Right renal cortex interstitium (tissue), 3 donors: ENCODE measurements at places on chromosomes 1 and 21.

DNA sequence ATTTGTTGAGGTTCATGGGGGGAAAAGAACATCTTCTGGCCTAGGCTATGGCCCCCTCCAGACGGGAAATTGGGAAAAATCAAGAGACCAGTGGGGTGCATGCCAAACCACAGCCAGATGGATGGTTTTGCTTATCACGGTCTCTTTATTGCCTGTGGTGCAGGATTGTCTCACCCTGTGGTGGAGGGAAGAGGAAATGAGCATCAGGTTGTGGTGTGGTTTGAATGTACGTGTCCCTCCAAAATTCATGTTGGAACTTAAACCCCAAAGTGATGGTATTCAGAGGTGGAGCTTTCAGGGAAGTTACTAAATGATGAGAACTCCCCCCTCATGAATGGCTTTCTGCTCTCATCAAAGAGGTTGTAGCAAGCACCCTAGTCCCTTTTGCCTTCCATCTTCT is 525.7 kb downstream of the NPHP4 start:
- no peak for DNase-seq

DNA sequence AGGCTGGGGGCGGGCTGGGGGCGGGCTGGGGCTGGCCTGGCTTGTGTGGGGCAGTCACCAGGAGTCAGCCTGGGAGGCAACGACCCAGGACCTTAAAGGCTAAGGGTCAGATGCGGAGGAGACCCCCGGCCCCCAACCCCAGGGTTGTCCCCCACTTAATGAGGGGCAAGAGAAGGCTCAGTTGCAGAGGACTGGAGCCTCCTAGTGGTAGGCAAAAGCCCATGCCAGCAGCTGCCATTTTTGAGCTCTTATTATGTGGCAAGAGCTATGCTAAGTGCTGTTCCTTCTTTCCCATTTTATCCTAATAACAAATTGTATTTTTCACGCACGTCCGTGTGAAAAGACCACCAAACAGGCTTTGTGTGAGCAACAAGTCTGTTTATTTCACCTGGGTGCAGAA is 8.0 kb downstream of the KIAA1614 start:
- DNase-seq: no peak

DNA sequence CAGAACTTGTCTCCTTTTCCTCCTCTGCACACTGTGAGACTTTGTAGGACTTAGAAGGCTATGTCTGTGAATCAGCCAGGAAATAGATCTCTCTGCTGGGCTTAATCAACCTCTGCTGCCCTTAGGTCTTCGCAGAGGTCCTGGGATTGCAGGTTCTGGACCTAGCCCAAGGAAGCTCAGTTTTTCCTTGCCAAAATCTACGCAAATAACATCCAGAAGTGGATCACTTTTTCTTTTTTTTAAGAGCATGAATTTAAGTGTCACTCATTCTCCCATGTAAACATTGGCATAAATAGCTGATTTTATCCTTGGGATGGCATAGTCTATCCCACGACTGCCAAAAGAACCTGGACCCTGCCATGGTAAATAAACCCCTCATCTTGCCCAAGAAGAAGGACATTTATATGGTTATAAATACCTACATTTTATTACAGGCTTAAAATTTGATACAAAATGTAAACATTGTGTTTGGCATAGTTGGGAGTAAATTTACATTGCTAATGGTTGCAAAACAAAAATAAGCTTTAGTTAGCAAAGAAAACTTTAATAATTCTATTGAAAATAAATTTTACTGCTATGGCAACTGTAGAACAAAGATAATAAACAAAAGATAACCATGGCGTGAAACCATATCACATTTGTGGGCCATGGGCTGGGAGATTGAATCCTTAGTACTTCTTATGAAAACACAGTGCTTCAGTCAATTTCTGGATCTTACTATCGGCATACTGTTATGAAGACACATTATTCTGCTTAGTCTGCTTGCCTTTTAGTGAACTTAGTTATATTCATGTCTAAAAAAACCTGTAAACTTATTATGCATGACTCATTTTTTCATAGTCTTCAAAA is 24.5 kb upstream of the DISC1 start:
- DNase-seq: no peak

DNA sequence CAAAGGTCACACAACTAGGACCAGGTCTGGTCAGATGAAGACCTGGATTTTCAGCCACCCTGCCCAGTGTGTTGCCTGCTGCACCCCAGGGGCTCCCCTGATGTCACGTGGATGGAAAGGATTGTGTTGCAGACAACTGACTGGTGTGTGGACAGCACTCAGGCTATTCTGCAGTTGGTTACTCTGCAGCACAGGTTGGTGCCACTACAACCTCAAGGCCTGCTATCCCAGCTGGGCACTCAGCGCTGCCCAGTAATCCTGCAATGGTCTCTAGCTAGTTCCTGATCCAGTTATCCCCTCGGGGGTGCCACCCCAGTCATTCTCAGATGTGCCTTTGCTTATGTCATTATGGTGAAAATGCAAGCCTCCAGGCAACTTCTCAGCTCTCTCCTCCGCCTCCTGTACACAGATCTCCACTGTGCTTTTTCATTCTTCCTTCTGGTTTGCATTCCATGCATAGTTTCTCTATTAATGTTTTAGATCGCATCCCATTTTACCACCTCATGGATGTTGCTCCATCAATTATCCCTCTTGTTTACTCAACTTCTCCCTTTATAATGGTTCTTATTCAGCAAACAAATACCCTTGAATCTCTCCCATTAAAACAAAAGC is 503.2 kb upstream of the CAMK1G start:
- DNase-seq: no peak

GRCh38 chr21:42163511-42163863 is 55.5 kb upstream of the ABCG1 start:
- no peak for DNase-seq

DNA sequence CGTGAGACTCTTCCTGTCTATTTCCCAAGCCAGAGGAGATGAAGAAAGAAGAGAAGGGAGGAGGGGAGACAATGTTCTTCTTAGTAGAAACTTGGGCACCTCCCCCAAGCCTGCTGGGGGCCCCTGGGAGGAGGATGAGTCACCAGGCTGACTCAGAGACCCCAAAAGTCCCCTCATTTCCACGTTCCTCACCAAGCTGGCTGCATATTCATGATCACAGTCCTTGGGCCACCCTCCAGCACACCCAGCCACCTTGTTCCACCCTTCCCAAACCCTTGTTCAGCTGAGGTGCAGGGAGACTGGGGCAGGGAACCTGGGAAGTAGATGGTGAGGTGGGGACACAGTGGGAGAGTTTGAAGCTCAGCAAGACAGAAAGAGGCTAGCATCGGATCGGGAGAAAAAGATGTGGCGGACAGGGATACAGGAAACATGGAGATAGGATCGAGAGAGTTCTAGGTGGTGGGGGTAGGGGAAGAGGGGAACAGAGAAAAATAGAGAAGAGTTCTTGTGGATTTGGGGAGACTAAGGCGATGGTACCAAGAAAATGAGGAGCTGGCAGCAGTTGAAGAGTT is 712 bp downstream of the RAB13 start:
- no peak for DNase-seq

DNA sequence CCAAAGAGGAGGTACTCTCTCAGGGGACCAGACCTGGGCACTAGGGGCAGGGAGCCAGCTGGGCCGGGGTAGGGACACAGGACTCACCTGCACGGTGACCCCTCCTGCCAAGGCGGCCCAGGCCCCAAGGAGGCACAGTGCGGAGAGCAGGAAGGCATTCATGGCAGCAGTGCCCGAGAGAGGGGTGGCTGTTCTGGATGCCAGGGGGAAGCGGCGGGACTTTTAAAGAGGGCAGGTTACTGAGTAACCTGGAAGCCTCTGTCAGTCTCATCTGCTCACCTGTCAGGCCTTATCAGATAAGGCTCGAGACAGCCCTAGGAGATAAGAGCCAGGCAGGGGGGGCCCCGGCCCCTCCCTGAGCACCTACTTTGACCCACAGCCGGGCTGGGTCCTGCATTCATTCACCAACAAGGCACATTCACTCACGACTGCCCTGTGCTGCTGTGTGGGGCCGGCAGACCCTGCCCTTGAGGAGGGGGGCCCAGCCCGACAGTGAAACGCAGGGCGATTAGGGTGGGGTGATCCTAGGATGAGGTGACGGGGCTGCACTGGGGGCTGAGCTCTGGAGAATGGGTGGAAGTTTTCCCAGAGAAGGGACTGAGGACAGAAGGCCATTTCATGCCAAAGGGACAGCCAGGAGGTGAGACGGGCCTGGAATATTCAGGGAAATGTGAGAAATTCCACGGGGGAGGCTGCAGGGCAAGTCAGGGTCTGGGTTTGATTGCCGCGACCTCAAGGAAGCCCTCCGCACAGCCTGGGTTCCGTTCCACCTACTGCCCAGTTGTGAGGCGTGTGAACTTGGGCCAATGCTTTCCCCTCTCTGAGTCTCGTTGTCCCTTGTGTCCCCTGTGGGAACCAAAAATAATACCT is at the start of gene GUCA2A:
Gene GUCA2A, minus strand, starts transcription at position 195 of the 870 bp plus-strand sequence. Its CDS starts 33 bp downstream, at position 162.
- DNase-seq: no peak

DNA sequence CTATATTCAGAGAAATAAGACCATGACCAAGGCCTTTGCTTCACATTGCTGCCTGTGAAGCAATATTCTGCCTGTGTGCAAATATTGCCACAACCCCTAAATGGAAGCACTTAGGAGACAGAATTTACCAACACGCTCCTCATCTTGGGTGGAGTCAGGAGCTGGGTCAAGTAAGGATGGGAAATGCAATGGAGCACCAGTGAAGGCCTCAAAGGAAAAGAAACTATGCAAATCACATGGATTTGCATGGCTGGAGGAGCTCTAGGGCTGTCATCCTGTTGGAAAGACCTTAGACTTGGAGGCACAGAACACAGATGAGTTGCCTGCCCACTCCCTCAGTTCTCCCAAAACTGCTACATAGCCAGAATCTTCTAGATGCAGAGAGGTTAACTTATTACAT is 435.5 kb downstream of the SIPA1L2 start:
- DNase-seq: no peak

DNA sequence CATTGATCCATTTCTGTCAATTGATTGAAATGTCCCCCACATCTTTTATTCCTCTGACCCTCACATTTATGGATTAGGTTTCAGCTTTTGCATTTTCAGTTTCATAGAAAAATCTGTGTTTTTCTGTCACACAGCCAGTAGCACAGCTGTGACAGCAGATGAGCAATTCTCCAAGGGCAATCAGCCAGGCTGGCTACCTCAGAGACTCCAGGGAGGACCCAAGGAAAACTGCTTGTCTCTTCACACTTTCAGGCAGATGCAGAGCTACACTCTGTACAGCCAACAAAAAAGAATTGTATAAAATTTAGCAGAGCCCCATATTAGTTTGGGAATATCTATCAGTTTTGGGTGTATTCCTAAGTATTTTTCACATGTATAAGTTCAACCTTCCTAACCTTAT is 257.2 kb downstream of the LRRC7 start:
- DNase-seq: no peak

DNA sequence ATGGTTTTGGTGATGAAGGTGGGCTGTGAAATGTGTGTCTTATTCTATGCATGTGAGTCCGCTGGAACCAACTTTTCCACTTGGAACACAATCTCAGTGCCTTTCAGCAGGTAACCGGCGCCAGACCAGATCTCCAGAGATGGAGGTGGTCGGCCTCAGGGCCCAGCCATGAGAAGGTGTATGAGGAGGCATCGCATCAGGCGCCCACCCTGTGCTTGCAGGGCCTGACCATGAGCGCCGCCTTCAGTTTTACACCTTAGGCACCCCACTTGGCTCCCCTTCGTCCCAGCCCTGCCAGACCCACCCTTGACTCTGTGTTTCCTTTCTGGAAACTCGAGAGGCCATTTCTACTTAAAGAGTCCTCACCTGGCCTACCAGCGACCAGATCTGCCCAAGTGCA is 48.6 kb upstream of the ATF3 start:
- DNase-seq: no peak

DNA sequence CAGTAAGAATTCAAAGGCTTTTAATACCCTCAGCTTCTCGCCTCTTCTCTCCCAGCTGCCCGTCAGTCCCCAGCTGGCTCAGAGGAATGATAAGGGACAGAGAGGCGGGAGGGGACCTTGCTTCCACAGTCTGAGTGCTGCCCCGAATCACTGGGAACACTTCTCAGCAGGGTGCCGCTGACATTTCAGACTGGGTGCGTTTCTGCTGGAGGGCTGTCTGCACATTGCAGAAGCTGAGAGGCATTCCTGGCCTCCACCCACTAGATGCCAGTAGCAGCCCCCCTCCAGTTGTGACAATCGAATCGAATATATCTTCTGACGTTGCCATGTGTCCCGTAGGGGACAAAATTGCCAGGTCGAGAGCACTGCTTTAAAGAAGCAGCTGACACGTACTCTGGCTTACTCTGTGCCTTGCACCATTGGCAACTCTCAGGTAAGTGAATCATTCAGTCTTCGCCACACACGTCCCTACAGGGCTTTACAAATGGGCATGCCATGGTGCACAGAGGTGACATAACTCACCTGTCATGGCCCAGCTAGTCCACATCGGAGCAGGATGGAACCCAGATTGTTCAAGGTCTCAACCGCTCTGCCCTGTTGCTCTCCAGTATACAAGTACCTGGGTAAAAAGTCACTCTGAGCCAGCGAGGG is 23.9 kb downstream of the CTNNBIP1 start:
- no peak for DNase-seq

DNA sequence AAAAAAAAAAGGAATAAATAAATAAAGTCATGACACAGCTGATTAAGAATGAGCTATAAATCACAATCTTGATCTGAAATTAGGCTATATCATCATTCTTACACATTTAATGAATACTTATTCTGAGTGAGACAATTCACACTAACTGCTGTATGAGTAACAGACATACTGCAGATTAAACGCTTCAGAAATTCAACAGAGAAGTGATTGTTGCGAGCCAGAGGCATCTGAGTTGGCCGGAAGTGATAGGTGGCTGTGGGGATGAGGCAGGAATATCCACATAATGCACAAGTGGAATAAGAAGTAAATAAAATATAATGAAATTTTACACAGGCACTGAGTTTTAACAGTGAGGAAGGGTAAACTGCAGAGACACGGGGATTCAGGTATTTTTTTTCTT is 142.4 kb downstream of the APP start:
- DNase-seq: no peak

- DNase-seq: no peak
Observed at GRCh38 chr21:42925114-42925926, at the start of gene ERVH48-1. ERVH48-1 (minus strand) TSS chr21:42925630; CDS start chr21:42919006, 6,624 bp downstream.
